ENCODE measurements at places on chromosomes 6 and 20.

DNA sequence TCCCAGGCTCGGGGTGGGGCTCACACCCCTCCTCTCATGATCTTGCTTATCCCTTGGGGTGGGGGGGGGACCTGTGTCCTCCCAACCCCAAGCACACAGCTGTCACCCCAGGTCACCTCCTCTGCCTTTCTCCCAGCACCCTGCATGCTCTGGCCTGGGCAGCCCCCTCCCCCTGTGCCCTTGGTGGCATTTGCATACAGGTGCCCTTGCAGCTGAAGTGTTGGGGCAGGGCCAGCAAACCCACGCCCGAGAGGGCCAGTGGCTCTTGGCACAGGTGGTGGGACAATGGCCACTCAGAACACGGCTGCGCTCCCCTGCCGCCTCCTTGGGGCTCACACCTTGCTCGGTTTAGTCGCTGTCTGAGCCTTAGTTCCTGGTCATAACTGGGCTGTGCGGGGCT lies 11.3 kb upstream of the MYT1 start:
- no peak for DNase-seq

GRCh38 chr20:62029296-62029695 lies 36.4 kb downstream of the TAF4 start:
- DNase-seq: no peak

GRCh38 chr6:158737082-158737709 lies 82.0 kb downstream of the EZR start:
- no peak for DNase-seq

GRCh38 chr20:11001764-11002540 lies 328.2 kb upstream of the JAG1 start:
- no peak for DNase-seq

GRCh38 chr6:167392631-167393316 lies 67.9 kb downstream of the TTLL2 start:
- no peak for DNase-seq

- no peak for DNase-seq
Measured at GRCh38 chr6:43144879-43145278, 26.2 kb upstream of the SRF start.

- DNase-seq: no peak
Measured at GRCh38 chr6:37251211-37251780, 6.3 kb upstream of the TBC1D22B start.

- DNase-seq: no peak
Measured at GRCh38 chr20:53002786-53003185, 30.6 kb downstream of the TSHZ2 start.

DNA sequence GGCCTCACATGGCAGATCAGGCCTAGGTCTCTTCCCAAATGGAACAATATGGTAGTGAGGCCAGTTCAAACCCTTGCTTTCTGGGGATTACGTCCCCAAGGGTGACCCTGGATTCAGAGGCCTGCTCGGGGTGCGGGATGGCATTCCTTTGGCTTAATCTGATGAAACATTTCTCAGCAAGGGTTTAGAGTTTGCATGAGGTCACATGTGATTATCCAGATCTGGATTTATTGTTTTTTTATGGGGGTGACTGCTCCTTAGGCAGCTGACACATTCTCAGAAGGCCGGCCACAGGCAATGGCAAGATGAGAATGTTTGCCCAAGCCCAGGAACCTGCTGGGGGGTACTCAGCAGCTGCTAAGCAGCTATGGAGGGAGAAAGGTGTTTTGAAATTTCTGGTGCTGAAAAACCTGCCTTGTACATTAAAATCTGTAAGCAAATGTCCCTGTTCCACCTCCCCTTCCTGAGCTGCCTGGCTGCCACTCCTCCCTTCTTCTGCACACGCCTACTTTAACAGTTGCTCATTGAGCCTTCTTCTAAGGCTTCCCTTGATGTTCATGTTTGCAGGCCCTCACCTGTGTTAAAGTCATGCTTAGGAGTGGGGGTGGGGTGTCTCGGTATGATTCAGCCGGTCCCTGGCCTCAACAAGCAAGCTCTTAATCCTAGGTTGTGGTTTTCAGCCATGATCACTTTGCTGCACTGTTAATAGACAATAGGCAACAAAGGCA lies 37.9 kb upstream of the FUCA2 start:
- no peak for DNase-seq

GRCh38 chr20:56487216-56487615 lies 18.8 kb downstream of the RTF2 start:
- DNase-seq: no peak

DNA sequence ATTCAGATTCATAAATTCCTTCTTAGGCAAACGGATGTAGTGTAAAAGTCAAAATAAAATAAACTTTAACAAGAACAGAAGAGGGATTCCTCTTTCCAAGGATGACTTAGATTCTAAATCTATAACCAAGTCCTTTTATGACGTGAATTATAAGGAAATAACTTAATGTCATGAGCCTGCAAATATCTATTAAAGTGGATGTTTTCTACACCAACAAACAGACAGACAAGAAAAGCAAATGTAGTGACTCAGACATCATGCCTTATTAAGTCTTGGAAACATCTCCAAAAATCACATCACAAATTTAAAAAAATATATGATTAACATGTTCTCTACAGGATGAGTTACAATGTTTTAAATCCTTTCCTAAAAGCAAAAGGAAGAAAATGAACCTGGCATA lies 397.1 kb downstream of the ESR1 start:
- no peak for DNase-seq

DNA sequence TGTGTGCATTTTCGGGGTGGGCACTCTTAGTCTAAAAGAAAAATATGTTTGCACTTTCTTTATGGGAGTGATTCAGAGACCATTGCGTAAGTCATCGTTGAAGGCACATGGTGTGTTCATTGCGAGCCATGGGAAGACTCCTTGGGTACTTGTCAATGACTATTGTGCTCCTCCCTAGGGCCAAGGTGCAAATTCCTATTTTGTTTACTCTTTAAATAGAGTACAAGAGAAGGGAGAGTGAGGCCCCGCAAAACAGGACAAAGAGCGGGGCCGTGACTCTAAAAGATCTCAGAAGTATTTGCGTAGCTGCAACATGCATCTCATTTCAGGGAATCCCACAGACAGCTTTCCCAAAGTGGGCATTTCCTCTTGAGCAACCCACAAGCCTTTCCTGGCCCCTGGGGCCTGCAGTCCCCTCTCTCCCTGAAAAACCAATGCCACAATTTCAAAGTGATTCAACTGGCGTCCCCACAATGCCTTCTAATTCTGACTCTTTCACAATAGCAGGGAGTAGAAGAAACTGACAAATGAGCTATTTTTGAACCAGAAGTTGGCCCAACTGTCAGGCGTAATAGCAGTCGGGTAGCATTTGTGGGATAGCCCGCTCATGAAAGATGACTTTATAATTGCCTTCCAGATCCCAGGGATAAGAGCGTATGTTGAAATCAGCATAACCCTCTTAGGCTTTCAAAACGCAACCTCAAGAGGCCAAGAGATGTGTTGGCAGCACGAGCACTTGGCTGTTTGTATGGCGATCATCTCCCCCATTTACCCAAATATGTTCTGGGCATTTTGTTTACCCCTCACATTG lies 277.9 kb upstream of the BMP2 start:
- DNase-seq: no peak

DNA sequence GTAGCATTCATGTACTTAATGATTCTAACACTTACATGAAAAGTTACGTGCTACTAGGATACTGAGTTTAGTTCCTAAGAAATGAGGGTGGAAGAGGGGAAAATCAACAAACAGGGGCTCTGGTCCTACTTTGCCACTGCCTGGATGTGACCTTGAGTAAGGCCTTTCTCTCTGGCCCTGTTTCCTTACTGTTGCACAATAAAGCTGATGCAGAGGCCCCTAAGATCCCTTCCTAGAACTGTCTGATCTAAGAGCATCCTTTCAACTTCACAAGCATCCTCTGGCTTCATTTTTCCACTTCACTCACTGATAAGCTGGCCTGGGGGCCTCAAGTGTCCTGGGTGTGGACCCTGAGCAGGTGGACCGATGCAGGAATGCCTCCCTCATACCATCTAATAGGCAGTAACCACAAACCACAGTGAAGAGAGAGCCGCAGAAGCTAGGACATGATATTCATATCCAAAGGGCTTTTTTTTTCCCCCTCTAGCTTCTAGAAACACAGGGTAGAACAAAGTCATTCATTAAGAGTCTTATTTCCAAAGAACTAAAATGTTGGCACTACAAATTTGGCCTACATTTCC lies 21.6 kb downstream of the FKBP1A start:
- no peak for DNase-seq

- DNase-seq: no peak
Measured at GRCh38 chr6:153210083-153210482, 79.0 kb upstream of the RGS17 start.

Data from effector CD4-positive, alpha-beta T cell (primary cell).